ENCODE measurements at places on chromosomes 5 and 9. TPM values are rescaled to one million over a fixed set of nuclear protein-coding genes. Genes with fewer than 3 reads are reported as not detected.

The DIPK1B gene
- 7.0 TPM for total RNA-seq

- no peak for DNase-seq
These were observed 113.6 kb upstream of the ADRA1B start for GRCh38 chr5:159802661-159803060.

The FAM163B gene
- total RNA-seq: not detected

The SLC6A3 gene
- not detected for total RNA-seq

DNA sequence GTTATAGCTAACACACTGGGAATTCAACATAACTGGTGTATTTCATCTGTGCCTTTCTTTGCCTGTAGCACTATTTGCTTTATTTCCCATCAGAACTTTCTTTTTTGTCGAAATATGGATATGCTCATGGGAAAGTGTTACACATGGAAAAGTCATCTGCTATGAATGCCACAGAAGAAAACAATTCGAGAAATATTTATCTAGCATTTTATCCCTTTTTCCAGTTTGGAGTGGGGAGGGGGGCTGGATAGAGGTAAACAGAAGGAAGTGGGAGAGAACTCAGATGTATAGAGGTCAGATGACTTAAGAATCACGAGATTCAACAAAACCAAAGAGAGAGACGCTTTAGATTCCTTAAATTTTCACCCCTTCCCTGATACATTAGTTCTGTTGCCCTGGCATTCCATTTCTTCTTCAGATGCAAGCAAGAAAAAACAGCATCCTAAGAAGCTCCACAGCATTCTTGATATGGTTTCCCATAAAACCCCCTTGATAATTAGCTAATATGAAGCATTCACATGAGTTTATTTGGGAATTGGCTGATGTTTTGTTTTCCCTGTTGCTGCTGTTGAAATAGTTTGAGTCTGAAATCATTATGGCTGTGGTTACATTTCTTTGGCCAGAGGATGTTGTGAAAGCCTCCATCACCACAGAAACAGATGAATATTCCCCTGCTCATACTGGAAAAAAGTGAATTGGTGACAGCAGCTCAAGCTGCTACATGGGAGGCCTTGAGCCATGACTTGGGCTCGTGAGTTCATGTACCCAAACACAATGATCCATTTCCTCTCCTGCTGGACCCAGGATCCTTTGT, 335.8 kb upstream of the DAB2 start:
- DNase-seq: peak; percentile 95

The PCDH1 gene
- 21.3 TPM for total RNA-seq

DNA sequence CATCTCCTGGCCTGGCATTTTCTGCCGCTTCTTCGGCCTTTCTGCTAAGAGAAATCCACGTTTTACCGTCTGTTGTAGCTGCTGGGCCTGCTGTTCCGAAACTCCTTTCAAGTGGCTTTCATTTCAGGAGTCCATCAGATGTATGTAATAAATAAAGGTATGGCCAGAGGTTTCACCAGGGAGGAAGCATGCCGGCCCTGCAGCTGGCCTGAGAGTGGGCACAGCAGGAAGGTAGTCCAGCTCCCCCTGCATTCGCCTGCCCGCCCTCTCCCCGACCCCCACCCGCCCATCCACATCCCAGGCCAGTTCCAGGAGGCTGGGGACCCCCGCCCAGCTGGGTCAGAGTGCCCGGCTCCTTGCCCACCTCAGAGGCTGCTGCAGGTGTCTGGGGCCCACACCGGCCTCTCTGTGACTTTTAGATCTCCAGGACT, 46.4 kb upstream of the EXOC3 start:
- DNase-seq: no peak

The NR2F1 gene
- 4.8 TPM for total RNA-seq

- DNase-seq: no peak
These were observed 727 bp downstream of the IGIP start for GRCh38 chr5:140126315-140127012.

- DNase-seq: peak; percentile 7
These were observed 229.9 kb upstream of the RIOK2 start for GRCh38 chr5:97412959-97413358.

GRCh38 chr5:177968661-177969211, 27.3 kb downstream of the PROP1 start:
- no peak for DNase-seq

DNA sequence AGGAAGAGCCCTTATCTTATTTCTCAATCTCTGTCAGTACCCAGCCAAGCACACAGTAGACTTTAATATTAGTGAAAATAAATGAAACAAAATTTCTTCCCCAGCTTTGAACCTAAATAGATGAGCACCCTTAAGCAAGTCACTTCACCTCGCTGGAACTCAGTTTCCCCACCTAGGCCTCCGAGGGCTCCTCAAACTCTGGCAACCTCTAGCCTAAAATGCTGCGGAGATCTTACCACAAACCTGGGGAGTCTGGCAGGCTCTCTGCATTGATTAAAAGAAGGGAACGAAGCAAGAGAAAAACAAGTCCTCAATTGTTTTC, 326 bp downstream of the RIGI start:
- DNase-seq: peak; percentile 43

- DNase-seq: no peak
These were observed 1578.8 kb upstream of the WWC1 start for GRCh38 chr5:166712447-166713185.

- no peak for DNase-seq
These were observed 947 bp upstream of the MARCHF3 start for GRCh38 chr5:127031147-127031862.

The ZBED3 gene
- total RNA-seq: 2.6 TPM

The CTSL gene
- total RNA-seq: 43.5 TPM

The F12 gene
- total RNA-seq: 1.3 TPM

The TSSK1B gene
- total RNA-seq: 0.10 TPM

DNA sequence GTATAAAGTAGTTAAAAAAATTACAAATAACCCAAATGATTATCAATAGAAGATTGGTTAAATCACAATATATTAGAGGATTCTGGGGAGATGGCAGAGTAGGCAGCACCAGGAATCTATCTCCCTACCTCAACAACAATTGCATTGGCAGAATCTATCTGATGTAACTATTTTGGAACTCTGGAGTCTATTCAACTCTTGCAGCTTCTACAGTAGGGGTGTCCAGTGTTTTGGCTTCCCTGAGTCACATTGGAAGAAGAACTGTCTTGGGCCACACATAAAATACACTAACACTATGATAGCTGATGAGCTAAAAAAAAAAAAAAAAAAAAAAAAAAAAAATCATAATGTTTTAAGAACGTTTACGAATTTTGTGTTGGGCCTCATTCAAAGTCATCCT, 29.2 kb upstream of the ECM2 start:
- DNase-seq: peak; percentile 11

DNA sequence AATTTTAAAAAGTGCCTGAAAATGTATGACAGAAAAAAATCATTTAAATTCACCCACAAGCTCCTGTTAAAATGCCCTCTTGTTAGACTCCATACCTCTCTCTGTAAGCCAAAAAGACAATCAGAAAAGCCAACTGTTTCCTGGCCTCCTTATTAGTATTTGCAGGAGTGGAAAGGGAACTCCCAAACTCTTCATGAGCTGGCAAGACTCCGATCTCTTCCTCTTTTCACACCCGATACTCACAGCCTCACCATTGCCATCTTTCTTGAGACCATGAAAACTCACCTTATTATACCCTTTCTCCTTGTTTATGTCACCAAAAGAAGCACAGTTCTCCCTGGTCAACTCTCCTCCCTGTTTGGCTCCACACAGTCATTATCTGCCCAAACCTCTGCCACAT, 197.8 kb downstream of the DMAC1 start:
- no peak for DNase-seq

- DNase-seq: no peak
These were observed 30.7 kb upstream of the TGFBR1 start for GRCh38 chr9:99073985-99074901.

DNA sequence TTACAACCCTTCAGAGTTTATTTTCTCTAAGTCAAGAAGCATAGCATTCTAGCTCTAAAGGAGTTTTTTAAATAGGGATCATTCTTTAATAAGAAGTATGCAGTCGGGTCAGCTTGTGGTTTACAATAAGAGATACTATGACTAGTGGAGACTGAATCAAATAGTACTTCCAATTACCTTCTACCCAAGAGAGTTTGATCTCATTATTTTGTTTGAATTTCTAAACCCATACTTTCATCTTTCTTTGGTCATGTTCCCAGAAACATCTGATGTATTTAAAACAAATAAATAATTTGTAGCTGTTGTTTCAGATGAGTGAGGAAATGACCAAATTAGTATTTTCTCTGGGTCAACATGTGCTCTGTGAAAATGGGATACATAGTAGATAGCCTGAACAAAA, 160.2 kb upstream of the CDH6 start:
- no peak for DNase-seq

DNA sequence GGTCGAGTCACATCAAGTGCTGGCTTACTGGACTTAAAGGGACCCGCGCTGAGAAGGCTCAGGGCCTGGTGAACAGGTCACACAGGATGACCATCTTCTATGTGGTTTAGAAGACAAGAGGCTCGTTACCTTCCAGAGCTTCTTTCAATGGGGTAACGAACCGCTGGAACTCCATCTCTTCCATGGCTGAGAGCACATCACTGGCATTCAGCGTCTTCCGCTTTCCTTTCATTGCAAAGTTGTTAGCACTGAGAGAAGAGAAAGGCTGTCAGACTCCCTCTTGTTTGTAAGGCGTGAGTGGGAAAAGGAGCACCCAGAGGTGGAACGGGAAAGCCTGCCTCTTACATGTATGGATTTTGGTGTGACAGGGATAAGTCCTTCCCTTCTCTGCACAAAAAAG, 994 bp downstream of the POLE3 start:
- no peak for DNase-seq

GRCh38 chr9:130862747-130863146, 27.7 kb downstream of the ABL1 start:
- DNase-seq: no peak

DNA sequence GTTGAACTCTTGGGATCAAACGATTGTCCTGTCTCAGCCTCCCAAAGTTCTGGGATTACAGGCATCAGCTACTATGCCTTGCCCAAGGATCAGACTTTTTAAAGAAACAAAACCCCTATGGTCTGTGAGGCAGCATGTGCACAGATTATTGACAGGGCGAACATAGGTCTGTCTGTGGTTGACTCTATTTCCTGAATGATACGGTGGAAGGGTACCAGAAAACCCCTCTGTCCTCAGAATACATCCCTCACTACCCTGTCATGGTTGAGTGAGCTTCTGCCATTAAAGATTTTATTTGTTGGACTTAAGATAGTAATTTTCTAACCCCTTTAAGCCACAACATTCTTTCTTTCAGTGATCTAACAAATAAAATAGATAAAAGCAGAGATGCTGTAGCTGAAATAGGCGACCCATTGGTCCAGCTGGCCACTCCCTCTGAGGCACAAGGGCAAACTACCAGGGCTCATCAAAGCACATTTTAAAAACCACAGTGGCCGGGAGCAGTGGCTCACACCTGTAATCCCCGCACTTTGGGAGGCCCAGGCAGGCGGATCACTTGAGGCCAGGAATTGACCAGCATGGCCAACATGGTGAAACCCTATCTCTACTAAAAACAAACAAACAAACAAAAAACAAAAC, 84.9 kb upstream of the ANKRD55 start:
- DNase-seq: no peak

- no peak for DNase-seq
These were observed 127.3 kb downstream of the CRB2 start for GRCh38 chr9:123483191-123483803.

GRCh38 chr5:12704955-12705354, 800.7 kb upstream of the CTNND2 start:
- DNase-seq: no peak

The UGT3A2 gene
- total RNA-seq: 21.4 TPM

- no peak for DNase-seq
These were observed 50.2 kb upstream of the SAP30L start for GRCh38 chr5:154395407-154396106.

GRCh38 chr5:124701016-124701415, 45.4 kb downstream of the ZNF608 start:
- DNase-seq: no peak

GRCh38 chr5:168833936-168834335, 254.8 kb upstream of the PANK3 start:
- DNase-seq: no peak

GRCh38 chr5:58348996-58349728, 110.7 kb downstream of the PLK2 start:
- DNase-seq: no peak

GRCh38 chr9:137012694-137013570, 15.1 kb downstream of the ABCA2 start:
- DNase-seq: no peak

The PCDHA5 gene
- total RNA-seq: 0.20 TPM

DNA sequence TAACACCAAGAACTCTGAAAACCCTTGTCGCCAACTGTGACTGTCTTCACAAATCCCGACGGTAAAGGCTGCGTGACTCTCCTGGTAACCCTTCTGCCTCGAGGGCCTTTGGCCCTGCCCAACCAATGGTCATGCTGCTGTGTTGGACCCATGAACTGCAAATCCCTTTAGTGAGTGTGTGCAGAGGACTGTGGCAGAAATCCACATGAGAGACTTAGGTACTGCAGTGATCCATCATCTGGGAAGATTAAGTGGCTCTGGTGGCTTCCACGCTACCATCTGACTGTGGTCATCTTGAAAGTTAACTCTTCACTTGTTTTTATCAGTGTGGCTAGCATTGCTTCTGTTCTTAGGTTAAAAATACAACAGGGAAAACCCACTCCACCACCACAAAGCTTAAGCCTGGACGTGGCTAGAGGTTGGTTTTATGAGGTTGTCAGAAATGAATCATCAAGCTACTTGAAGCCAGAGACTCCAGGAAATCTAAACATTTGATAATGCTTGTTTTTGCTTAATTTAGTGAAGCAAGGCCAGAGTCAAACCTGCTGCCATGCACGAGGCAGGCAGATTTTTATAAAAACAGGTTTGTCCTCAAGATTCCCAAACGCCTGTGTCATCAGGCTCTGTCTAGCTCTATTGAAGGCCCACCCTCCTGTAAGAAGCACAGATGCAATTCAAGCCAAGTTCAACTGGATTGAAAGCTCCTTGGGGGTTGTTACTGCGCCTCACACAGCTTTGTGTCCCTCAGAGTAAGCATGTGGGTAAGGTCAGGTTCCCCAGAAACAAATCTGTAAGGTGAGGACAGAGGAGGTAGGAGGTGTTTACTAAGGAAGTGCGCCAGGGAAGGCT, 52.7 kb upstream of the ERCC6L2 start:
- no peak for DNase-seq

The ZNF367 gene
- total RNA-seq: 7.5 TPM

The SNCB gene
- total RNA-seq: 0.39 TPM

DNA sequence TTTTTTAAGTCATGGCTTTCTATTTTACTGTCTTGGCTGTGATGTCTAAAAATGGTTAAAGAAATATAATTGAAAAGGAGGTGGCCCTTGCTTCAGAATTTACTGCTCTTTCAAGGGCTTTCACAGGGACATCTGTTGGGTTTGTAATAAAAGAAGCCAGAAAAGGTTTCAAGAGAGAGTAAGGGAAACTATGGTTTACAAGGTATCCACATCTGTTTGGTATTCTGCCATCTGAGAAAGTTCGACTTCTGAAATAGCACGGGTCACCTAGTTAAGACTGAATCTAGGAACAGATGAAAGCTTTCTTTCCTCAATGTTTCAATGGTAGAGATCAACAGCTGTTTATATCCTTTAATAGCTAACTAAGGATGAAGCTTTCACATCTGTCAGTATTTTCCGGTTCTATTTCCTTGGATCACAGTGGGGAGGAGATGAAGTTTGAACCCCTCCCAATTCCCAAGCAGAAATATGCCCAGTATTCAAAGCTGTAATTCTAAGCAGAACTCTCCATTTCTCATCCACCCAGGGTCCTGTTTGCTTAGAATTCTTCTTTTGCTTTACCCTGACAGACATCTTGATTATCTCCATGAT, 72.8 kb upstream of the IFNK start:
- peak; percentile 73 for DNase-seq

- no peak for DNase-seq
These were observed 79.2 kb upstream of the SPIN1 start for GRCh38 chr9:88308831-88309560.
